ENCODE measurements at places on chromosomes 7 and 10.

- no peak for DNase-seq
These were observed 563 bp downstream of the MUC17 start for GRCh38 chr7:101020444-101020843.

DNA sequence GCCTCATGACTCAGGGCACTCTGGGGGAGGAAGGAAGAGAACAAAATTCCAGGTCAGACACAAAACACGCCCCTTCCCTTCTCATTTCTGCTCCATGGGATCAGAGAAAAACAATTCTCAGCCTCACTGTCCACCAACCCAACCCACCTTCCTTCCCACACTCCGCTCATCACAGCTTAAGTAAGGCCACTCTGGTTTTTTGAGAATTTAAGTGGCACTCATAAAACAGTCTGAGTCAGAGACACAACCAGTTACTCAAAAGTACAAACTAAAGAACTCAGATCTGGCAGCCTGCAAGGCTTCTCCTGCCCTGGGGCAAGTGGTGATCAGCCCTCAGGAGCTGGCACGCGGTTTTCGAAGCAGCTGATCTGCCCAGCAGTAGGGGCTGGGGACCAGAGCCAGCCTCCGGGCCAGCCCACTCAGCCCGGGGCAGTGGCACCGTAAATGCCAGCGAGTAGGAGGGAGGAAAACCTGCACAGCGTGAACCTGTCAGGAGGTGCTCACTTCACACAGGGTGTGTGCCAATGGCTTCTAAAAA is 39.1 kb upstream of the ABLIM1 start:
- no peak for DNase-seq

DNA sequence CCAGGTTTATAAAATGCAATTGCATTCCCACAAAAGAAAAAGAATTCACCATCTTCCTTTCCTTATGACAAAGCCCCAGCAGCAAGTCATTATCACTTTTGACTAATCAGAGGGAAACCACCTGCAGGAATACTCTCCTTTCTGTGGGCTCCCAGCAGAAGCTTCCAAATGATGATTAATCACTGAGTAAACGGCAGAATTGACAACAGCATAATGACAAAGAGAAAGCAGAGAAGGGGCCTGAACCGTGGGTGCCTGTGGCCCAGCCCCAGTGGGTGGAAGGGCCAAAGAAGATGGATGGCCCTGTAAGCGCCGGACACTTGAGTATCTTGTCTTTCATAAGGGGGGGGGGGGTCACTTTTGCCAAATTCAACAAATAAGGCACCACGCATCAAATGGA is 152.4 kb upstream of the NRBF2 start:
- no peak for DNase-seq

- no peak for DNase-seq
These were observed 108.9 kb downstream of the UPF2 start for GRCh38 chr10:11933577-11934223.

DNA sequence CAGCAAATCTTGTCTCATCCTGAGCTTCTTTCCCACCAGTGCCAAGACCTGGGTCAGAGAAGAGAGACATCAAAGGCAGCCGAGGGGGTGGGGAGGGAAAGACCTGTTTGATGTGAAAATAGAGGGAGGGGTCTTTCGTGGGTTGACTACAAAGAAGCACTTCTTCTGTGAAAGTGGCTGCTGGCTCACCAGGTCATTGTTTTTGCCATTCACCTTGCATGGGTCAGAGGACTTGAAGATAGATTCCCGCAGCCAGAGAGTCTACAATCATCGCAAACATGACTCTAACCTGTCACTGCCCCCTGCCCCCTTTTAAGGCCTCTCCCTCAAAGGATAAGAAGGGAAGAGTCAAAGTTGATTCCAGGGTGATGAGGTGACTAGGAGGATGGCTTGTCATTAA is 166.1 kb upstream of the BMPER start:
- no peak for DNase-seq
